ENCODE measurements at places on chromosomes 12 and 14.

DNA sequence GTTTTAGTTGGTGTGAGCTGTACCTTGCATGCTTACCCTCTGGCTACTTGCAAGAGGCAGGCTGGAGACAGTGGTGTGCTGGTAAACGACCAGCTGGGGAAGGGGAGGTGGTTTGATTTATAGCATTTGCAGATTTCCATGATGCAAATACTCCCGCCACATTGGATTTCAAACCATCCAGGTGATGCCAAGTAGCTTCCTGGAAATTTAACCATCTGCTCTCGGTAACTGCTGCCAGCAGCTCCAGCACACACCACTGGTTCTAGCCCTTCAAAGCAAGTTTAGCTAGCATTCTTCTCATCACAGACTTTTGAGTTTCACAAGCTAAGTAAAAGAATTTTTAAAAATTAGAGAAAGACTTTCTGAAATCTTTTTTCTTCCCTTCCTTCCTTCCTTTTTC lies 104.5 kb upstream of the AMIGO2 start:
- DNase-seq, result no peak

DNA sequence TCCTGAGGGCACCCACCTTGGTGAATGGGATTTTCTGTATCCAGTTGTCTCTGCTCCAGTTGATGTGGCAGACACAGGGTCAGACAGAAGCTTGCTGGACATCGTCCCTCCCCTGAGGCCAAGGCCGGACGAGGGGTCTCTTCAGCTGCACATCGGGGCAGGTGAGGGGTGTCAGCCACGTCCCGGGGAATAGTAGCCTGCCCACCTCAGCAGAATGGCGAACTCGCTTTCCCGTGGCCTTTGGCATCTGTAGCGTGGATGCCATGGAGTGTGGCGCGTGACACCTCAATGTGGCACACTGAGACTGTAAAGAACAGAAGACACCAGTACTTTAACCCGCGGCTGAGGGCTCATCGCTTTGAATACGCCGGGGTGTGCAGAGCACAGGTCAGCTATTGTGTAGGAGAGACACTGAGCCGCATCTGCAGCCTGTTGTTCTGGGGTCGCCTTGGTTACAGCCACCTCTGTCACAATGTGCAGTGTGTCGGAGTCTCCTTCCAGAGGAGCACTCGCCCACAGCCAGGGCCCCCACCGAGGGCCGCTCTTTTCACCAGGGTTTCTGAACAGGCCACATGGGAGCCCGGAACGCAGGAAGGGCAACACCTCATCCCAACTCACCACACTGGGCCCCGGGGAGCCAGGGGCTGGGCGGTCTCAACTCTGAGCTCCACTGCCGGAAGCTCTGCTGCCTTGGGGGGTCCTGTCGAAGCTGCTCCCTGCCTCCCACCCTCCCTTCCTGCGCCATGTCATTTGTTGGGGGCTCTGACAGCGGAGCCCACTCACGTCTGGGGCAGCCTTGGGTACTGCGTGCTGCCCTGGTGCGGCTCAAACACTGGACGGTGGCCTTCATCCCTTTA lies 77.0 kb downstream of the ADGRD1 start:
- no peak for DNase-seq

- no peak for DNase-seq
Measured at GRCh38 chr14:72924337-72924736, 1.9 kb upstream of the DCAF4 start.

DNA sequence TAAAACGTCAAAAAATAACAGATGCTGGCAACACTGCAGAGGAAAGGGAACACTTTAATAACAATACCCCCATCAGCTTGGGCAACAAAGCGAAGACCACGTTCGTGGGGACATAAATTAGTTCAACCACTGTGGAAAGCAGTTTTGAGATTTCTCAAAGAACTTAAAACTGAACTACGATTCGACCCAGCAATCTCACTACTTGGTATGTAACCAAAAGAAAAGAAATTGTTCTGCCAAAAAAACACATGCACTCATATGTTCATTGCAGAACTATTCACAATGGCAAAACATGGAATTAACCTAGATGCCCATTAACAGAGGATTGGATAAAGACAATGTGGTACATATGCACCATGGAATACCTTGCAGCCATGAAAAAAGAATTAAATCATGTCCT lies 81.2 kb upstream of the RAP1B start:
- no peak for DNase-seq

DNA sequence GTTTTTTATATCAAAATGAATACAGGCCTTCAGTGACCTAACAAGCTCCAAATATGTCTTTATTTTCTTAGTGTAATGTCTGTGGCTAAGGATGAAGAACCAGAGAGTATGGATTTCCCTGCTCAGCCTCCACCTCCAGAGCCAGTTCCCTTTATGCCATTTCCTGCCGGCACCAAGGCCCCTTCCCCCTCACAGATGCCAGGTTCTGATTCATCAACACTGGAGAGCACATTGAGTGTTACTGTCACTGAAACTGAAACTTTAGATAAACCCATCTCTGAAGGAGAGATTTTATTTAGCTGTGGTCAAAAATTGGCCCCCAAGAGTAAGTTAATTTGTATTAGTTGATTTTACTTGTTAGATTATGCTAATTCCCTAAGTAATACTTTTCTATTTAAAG lies 61.0 kb downstream of the KIAA0586 start:
- no peak for DNase-seq

GRCh38 chr12:96497855-96498254 lies 8.5 kb downstream of the CFAP54 start:
- DNase-seq, result no peak

- DNase-seq, result no peak
Measured at GRCh38 chr14:100728962-100729361, 2.3 kb downstream of the DLK1 start.

DNA sequence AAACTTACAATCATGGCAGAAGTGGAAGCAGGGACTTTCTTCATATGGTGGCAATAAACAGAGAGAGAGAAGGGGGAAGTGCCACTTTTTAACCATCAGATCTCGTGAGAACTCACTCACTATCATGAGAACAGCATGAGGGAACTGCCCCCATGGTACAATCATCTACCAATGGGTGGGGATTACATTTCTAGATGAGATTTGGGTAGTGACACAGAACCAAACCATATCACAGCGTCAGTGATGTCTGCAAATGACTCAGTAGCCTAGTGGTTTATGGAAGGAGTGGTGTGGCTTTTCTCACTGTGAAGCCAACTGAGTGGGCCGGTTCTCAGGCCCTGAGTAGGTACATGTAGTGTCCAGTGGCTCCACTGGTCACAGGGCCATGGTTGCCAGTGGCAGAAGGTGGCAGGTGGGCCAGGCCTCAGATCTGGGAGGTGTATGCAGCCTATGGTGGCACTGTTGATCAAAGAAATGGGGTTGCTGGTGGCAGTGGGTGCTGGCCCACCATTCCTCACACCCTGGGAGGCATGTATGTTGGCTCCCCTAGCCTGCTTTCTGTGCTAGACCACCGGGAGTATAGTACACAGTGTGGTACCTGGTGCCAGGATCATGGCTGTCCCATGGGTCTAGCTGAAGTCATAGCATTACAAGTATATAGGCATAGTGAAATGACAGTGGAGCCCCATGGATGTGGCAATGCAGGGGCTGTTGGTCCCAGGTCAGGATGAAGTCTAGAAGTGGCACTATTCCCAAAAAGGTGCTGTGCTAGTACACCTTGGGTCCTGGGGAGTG lies 191.9 kb downstream of the NUBPL start:
- no peak for DNase-seq

- no peak for DNase-seq
Measured at GRCh38 chr12:57222286-57223190, 5.9 kb downstream of the NXPH4 start.

DNA sequence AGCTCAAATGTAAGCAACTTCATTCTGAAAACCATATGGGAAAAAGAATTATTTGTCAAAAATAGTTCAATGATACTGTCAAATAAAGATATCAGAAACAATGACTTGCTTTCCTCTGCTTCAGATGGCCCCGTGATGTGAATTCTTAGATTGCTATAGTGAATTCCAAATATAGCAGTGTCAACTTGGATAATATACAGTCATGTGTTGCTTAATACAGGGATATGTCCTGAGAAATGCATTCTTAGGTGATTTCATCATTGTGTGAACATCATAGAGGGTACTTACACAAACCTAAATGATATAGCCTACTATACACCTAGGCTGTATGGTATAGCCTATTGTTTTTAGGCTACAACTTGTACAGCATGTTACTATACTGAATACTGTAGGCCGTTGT lies 108.7 kb upstream of the MIS18BP1 start:
- DNase-seq, result no peak

- DNase-seq, result no peak
Measured at GRCh38 chr12:24441458-24441857, 492.0 kb upstream of the SOX5 start.

- DNase-seq, result no peak
Measured at GRCh38 chr14:34997762-34998161, 15.0 kb downstream of the SRP54 start.

- DNase-seq, result no peak
Measured at GRCh38 chr12:112557951-112558630, 139.3 kb downstream of the PTPN11 start.

DNA sequence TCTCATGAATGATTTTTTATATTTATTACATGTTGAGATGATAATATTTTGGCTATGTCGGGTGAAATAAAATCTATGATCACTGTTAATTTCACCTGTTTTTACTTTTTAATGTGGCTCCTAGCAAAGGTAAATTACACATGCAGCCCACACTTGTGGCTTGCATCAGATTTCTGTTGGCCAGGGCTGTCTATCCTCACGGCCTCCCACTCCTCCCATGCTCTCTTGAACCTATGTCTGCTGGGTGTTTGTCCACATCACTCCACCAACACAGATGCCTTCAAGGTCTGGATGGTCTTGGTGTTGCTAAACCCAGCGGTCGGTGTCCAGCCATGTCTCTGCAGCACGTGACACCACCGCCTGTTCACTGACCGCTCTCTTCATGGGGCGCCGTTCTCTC lies 339.4 kb upstream of the FKBP4 start:
- no peak for DNase-seq
